ENCODE measurements at places on chromosomes 3 and 15. TPM values are rescaled to one million over a fixed set of nuclear protein-coding genes. Genes with fewer than 3 reads are reported as not detected.

DNA sequence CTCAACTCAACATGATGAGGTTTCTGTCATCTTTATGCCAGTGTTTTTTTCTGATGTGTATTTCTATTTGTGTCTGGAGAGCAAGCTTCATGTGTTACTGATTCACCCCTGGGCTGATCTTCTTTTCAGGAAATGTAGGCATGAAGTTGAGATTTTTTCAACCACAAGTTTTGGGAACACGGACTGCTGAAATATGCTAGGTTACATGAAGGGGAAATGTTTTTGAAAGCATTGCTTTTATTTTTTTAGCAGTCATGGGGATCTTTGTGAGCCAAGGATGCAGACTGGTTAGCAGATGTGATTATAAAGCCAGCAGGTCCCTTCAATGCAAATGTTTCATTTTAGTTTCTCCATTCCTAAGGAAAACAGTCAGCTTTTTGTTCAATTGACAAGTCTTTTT lies 219.3 kb upstream of the COL8A1 start:
- no peak for DNase-seq

Gene GPR87
- not detected for total RNA-seq

Gene GUCA1C
- not detected for total RNA-seq

GRCh38 chr3:181635141-181635540 lies 76.6 kb upstream of the SOX2 start:
- DNase-seq: no peak

DNA sequence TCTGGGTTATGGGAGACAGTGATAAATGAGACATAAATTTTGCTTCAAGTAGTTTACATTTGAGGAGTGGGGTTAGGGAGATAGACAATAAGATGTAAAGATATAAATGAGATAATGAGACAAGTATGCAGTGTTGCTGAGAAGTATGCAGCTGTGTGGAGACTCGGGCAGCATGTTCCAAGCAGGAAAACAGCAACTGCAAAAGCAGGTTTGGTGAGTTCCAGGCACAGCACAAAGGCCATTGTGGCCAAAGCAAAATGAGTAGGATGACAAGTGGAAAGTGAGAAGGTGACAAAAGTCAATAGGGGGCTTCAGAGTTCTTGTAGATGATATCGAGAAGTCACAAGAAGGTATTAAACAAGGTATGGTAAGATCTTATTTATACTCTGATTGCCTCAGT lies 259.1 kb upstream of the PEX5L start:
- DNase-seq: no peak

GRCh38 chr15:32872621-32873283 lies 154.9 kb downstream of the GREM1 start:
- no peak for DNase-seq

GRCh38 chr15:52220937-52221660 lies 29.9 kb upstream of the GNB5 start:
- DNase-seq: no peak

- DNase-seq: no peak
Observed at GRCh38 chr3:85576697-85577200, 618.0 kb downstream of the CADM2 start.

GRCh38 chr3:70868561-70868960 lies 556.1 kb upstream of the MDFIC2 start:
- no peak for DNase-seq

- DNase-seq: no peak
Observed at GRCh38 chr3:171383206-171384018, 76.8 kb downstream of the TNIK start.

Gene SERINC4
- total RNA-seq: not detected

Gene DOCK3
- total RNA-seq: 4.2 TPM

DNA sequence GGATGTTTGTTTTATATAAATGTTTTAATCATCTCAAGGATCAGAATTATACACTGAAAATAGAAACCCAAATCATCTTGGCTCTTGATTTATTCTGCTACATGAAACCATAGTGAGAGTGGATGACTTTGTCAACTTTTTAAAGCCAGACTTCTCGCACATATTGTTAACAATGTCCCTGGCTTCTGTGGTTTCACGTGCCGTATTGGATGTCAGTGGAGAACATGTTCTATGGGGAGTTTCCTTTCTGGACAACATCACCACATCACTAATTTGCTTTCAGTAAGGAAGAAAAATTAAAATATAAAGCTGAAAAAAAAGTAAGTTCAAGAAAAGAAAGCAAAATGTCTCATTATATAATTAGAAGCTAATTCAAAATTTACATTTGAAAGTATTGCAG lies 297.1 kb upstream of the MME start:
- no peak for DNase-seq

Gene UQCRC1
- 240 TPM for total RNA-seq

GRCh38 chr15:34855413-34855812 lies 60.1 kb upstream of the ACTC1 start:
- DNase-seq: no peak

Gene SI
- total RNA-seq: not detected

- DNase-seq: no peak
Observed at GRCh38 chr15:78992416-78993256, 47.8 kb upstream of the CTSH start.

GRCh38 chr3:57962448-57962834 lies 45.8 kb upstream of the FLNB start:
- no peak for DNase-seq

GRCh38 chr3:46700772-46701171 lies 420 bp upstream of the TMIE start:
- DNase-seq: no peak

GRCh38 chr3:53320697-53321096 lies 26.6 kb downstream of the DCP1A start:
- no peak for DNase-seq

Gene SOX2
- total RNA-seq: not detected

Gene MYO1E
- total RNA-seq: 20.3 TPM
